ENCODE measurements at places on chromosomes 7 and 10. TPM values are rescaled to one million over a fixed set of nuclear protein-coding genes. Genes with fewer than 3 reads are reported as not detected.

Gene ELMO1
- 77.8 TPM for total RNA-seq

Gene KCNH2
- 0.07 TPM for total RNA-seq

Gene STOX1
- 0.14 TPM for total RNA-seq

Gene RBM48
- 11.4 TPM for total RNA-seq

Gene AOAH
- not detected for total RNA-seq

Gene ELFN1
- total RNA-seq: 0.53 TPM

Gene MRC1
- total RNA-seq: 16.2 TPM
